Omental fat pad (tissue), 4 donors: ENCODE measurements at places on chromosomes 1 and 21. TPM values are rescaled to one million over a fixed set of nuclear protein-coding genes. Genes with fewer than 3 reads are reported as not detected.

The FALEC gene
- total RNA-seq, result not detected

DNA sequence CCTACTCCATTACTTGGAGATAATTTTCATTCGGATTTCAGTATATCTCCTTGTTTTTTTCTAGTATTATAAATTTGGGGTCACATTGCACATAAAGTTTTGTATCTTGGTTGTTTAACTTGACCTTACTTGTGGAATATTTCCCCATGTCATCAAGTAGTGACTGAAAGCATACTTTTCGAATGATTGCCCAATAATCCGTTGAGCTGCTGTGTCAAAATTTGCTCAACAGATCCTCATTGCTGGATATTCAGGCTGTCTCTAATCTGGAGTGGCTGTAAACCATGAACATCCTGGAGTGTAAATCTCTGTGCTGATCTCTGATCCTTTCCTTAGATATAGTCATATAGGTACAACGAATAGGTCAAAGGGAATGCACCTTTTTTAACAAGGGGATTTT, 4.9 kb downstream of the NIPAL3 start:
- DNase-seq, result no peak

The LMX1A gene
- 2.0 TPM for total RNA-seq

DNA sequence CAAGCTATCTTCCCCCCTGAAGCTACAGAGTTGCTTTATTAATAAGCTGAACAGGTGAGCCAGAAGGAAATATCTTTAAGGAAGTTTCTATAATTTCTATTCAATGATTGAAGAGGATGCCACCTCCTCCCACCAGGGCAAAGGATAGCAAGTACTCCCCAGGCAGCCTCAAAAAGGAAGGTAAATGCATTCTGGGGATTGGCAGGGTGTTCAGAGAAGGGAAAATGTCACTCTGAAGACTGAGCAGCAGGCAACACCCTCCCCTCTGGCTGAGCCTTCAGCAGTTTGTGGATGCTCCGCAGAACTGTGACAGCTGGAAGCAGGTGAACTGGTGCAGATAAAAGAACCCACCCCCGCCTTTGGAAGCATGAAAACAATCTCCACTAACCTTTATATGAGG, 140.8 kb downstream of the BRINP2 start:
- DNase-seq, result no peak

GRCh38 chr1:181122222-181122621, 33.7 kb downstream of the IER5 start:
- no peak for DNase-seq

DNA sequence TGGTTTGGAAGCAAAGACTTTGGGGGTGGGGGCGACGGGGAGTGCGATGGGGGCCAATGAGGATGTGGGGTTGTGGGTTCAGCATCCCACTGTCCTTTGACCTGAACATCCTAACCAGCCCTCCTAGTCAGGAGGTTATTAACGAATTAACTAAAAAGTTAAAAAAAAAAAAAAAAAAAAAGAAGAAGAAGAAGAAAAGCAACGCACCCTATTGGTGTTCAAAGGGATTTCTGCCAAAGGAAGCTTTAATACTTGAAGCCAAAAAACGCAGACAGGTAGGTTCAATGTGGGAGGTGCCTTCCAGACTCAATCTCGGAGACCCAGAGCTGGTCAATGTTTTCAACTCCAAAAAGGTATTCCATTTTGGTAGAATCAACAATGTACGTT, 2.2 kb downstream of the CLIC6 start:
- no peak for DNase-seq

DNA sequence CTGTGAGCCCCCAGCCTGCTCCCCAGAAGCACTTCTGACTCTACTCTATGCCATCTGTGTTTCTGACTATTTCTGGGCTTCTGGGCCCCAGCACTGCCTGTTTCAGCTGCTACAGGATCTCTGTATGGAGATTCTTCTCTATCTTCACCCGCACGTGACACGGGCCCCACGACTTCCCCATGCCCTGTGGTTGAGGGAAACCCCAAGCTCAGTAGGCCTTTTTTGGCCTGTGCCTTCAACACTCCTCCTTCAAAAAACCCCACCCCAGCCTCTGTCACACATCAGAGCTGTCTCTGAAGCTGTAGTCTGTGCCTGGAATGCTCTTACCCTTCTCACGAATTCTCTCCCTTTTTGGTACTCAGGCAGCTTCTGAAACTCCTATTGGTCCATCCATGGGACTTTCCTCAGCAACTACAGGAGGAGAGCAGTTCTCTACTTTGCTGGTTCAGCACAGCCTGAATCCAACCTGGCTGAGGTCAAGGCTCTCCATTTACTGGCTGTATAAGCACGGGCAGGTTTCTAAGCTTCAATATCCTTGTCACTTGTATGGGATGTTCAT, 2.0 kb upstream of the NID1 start:
- no peak for DNase-seq

The RPTN gene
- not detected for total RNA-seq

DNA sequence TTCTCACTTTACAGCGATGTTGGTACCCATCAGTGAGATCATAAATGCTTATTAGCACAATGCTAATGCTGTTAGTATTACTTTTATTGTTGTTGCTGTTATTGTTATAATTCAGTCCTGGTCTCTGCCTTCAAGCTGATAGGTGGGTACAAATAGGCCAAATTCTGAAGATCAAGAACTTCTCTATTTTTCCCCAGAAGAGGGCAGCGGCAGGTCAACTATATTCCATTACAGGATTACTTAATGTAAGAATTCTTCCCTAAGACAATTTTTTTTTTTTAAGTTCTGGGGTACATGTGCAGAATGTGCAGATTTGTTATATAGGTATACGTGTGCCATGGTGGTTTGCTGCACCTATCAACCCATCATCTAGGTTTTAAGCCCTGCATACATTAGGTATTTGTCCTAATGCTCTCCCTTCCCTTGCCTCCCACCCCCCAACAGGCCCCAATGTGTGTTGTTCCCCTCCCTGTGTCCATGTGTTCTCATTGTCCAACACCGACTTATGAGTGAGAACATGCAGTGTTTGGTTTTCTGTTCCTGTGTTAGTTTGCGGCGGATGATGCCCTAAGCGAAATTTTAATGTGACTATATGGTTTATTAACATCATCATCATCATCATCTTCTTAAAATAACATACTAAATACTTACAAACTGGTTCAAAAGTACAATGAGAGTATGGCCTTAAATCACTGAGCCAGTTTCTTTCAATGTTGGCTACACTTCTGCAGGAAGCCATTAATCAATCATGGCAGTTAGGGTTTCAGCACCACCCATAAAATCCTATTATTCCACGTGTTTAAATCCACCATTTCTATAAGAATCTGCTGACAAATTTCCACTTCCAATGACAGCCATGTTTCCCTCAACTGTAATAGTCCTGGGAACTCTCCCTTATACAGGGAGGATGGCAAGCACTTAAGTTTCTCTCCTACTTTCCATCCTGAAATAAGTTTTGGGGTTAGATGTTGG, 19.2 kb downstream of the SLC19A2 start:
- DNase-seq, result no peak

- no peak for DNase-seq
Observed at GRCh38 chr1:95237981-95238703, 4.1 kb downstream of the RWDD3 start.

The HAPLN2 gene
- not detected for total RNA-seq

DNA sequence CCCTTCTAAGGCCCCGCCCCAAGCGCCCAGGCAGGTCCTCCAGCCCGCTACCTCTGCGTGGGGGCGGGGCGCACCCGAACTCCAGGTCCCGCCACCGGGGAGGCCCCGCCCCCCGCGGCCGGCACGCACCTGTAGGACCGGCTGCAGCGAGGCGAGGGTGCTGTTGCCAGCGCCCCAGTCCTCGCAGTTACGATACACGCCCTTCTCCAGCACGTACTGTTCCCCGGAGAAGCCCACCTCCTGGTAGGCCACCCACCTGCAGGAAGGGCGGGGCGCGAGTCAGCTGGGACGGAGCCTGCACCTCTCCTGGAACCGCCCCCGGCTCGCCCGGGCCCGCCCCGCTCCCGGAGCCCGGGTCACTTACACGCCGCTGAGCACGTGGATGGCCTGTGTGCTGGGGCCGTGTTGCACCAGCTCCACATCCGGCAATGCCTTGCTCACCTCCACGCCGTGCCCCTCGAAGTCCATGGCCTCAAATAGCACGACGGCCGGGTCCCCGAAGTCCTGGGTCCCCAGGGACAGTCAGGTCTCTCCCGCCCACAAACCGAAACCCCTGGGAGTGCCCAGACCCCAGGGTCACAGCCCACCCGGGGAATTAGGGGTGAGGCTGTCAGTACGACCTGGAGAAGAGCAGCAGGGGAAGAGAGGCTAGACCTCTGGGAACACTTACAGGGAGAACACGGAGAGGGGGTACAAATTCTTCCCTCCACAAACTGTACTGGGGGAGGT, 17.3 kb downstream of the CRYBG2 start:
- DNase-seq, result no peak

The SRP9 gene
- 148 TPM for total RNA-seq

The HPCA gene
- 1.2 TPM for total RNA-seq

- no peak for DNase-seq
Observed at GRCh38 chr21:42439284-42440186, 35.8 kb downstream of the UBASH3A start.

The S100A14 gene
- total RNA-seq, result not detected

GRCh38 chr1:11479375-11479979, 522 bp downstream of the DISP3 start:
- no peak for DNase-seq

DNA sequence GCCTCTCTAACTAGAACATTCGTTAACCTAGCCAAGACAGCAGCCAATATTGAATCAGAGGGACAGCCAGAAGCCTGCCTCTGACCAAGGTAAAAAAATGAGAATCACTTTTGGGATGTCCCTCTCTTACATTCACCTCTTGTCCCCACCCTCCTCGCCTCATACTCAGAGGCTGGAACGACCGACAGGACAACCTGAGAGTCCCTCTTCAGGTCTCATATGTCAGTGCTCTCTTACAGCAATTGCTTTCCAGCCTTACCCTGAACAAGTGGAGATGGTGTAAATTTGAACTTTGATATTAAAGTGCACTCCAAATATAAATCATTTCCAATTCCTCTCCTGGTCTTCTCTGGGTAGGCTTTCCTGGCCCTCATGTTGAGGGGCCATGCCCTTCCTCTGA, 327.5 kb downstream of the KCTD3 start:
- DNase-seq, result no peak

The PPFIA4 gene
- total RNA-seq, result 0.72 TPM

The PIP5K1A gene
- total RNA-seq, result 42.2 TPM

DNA sequence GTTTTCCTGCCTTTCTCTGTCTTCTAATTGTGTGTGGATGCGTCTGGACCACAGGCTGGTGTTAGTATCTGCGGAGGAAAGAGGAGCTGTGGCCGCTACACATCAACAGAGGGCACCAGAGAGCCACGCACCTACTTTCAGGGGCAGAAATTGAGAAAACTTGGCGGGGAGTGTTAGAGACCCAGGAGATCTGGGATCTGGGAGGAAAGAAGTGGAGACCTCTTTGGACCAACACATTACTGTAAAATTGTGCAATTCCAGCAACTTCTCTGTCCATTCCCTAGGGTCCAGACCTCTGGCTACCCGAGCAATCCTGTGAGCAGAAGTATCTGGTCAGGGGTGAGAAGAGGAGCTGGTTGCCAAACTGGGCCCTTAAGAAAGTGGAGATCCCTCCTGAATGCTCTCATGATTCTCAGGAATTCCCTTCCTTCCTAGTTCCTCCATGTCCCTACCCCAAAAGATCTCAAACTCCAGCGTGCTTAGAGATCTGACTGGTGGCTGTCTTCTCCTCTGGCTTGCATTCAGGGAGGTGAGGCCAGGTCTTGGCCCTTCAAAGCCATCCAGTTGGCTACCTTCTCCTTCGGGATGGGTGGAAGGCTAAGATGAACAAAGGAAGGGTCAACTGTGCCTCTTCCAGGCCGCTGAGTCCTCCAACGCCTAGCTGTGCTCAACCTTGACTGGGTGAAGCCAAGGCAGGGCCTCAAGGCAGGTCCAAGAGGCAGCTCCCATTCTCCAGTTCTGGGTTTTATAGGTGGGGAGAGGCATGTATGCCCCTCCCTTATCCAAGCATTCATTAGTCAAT, 1.2 kb upstream of the KIRREL1 start:
- peak; percentile 60 for DNase-seq

DNA sequence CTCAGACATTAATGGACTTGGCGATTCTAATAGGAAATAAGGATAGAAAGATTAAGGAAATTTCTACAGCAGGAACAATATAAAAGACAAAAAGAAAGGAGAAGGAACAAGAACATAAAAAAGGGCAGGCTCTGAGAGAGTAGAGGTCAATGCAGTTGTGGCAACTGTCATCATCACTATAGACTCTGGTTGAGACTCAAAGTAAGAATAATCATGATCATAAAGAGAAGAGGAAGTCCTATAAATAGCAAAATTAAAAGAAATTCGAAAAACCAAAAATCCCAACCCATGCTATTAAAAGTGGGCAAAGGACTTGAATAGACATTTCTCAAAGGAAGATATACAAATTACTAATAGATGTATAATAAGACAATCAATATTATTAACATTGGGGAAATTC, 14.4 kb upstream of the XCL1 start:
- DNase-seq, result no peak

DNA sequence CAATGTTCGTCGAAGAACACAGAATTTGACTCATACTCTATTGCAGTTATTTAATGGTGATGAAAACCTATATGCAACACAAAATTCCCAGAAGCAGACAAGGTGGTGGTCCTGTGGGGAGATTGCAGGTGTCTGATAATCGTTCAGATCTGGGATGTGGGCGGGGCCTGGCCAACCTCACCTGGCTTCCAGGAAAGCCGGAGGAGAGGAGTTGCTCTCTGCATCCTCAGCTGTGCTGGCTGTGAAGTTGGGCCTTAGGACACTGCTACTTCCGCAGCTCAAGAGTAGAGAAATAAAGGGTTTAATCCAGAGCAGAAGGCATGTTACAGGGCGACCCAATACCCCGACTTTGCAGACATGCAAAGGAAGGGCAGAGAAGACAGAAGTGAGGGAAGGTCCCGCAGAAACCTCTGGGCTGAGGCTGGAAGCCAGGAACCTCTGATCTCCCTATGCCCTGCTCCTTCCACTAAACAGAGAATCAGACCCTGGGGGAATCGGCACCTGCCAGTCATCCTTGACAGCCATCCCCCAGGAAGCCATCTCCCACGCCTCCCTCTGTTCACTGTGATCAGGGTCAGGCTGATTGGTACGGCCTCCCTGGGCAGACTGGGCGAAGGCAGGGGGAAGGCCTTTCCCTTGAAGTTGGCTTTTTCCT, 590.3 kb downstream of the AJAP1 start:
- no peak for DNase-seq

DNA sequence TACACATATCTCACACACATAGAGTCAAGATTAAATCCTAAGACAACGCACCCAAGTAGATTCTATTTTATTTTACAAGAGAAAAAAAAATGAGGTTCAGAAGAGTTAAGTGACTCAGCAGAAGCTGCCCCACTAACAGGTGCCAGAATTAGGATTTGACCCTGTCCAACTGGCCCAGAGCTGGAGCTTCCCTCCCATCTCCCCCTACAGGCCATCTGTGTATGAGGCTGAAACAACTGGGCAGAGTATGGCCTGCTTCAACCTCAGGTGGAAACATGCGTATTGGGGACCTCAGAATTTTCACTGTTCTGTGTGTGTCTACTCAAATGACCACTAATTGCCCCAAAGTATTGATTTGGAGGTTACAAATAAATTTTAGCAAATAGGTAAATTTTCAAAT, 29.9 kb downstream of the PSMG1 start:
- DNase-seq, result no peak

The TMOD4 gene
- total RNA-seq, result 1.9 TPM

- no peak for DNase-seq
Observed at GRCh38 chr1:159868766-159869165, 6.3 kb upstream of the VSIG8 start.

The ST3GAL3 gene
- total RNA-seq, result 19.5 TPM
